ENCODE measurements at places on chromosomes 2 and 18. TPM values are rescaled to one million over a fixed set of nuclear protein-coding genes. Genes with fewer than 3 reads are reported as not detected.

DNA sequence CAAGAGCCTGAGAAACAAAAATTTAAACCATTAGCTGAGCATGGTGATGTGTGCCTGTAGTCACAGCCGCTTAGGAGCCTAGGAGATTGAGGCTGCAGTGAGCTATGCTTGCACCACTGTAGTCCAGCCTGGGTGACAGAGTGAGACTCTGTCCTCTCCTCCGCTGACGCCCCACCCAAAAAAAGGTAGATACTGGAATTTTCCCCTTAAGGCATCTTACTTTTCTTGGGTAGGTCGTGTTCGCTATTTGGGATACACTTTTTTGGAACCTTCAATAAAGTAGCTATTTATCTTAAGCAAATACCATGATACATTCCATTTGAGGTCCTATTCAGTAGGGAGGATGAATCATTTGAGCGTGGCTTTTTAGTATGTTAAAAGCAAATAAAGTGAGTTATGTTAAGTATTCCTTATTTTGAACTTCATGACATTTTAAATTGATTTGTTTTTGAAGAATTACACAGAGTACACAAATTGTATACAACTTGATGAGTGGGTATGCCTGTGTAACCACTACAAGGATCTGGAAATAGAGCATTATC lies 38.7 kb downstream of the RALBP1 start:
- H3K4me1 ChIP-seq: peaks cover 12% of the 10 kb centered on the region
- peaks cover 4% of the 10 kb centered on the region for H3K36me3 ChIP-seq
- no peak overlapping the region for H3K4me3 ChIP-seq
- no peak for DNase-seq

CKAP2L gene
- 21.2 TPM for total RNA-seq

- H3K4me3 ChIP-seq: no peak overlapping the region
- no peaks in the 10 kb centered on the region for H3K27me3 ChIP-seq
Measured at GRCh38 chr2:18999198-18999597, 359.2 kb downstream of the OSR1 start.

DNA sequence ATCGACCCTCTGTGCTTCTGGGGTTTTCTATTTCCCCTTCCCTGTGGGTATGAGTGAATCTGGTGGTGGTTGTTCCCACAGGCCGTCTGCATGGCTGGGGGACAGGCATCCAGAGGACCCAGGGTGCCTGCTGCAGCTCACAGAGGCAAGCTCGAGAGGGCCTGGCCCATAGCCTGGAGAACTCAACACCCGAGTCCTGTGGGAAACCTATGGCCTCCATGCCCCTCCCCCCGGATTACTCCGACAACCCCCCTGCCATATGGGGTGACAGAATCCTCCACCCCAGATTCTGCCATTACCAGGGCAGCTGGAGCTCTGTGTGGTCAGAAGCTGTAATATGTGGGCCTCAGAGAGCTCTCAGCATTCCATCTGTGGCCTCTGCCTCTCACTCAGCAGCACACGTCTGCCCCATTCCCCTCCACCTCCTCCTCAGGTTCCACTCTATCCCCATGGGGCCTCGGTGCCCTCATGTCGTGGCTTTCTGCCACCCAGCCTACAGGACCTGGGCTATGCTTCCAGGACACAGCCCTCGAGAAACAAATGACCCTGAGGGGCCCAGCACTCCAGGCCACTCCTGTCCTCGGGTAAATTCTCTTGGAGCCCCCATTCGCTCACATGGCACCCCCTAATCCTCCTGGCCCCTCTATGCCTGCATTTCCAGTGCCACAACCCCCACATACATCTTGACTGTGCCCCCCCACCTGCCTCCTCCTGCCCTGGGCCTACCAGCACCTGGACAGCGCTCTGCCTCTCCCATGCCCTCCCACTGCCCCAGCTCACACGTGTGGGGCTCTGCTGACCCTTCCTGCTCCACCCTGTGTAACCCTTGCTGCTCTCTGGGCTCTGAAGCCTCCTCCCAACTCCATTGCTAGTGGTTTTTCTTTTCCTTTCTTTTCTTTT lies 3.6 kb downstream of the MZT2A start:
- DNase-seq: no peak
- H3K27me3 ChIP-seq: no peaks in the 10 kb centered on the region
- H3K36me3 ChIP-seq: peaks cover 19% of the 10 kb centered on the region
- H3K27ac ChIP-seq: no peak overlapping the region
- H3K4me3 ChIP-seq: no peak overlapping the region
- no peaks in the 10 kb centered on the region for H3K4me1 ChIP-seq

MREG gene
- 9.2 TPM for total RNA-seq

GRCh38 chr18:74631623-74632350 lies 34.1 kb downstream of the ZNF407 start:
- no peaks in the 10 kb centered on the region for H3K27me3 ChIP-seq
- H3K4me3 ChIP-seq: peak overlapping the region; percentile 80
- peaks cover 29% of the 10 kb centered on the region for H3K36me3 ChIP-seq
- DNase-seq: peak; percentile 19
- peaks cover 53% of the 10 kb centered on the region for H3K4me1 ChIP-seq

All from activated T-helper 1 cell treated with anti-CD3 and anti-CD28 coated beads, Interleukin-12 subunit alpha, Interleukin-12 subunit beta, Interleukin-2, Interleukin-4 antibody, amounts not matched to agents 30 ng/mL and 10 ng/mL and 1 ng/mL, durations not matched to agents 14 hours and 24 hours and 36 hours (primary cell).